ENCODE measurements at places on chromosomes 7 and 10. TPM values are rescaled to one million over a fixed set of nuclear protein-coding genes. Genes with fewer than 3 reads are reported as not detected.
A peak's percentile ranks its signal among the peaks of the same experiment; 100 is the strongest.

DNA sequence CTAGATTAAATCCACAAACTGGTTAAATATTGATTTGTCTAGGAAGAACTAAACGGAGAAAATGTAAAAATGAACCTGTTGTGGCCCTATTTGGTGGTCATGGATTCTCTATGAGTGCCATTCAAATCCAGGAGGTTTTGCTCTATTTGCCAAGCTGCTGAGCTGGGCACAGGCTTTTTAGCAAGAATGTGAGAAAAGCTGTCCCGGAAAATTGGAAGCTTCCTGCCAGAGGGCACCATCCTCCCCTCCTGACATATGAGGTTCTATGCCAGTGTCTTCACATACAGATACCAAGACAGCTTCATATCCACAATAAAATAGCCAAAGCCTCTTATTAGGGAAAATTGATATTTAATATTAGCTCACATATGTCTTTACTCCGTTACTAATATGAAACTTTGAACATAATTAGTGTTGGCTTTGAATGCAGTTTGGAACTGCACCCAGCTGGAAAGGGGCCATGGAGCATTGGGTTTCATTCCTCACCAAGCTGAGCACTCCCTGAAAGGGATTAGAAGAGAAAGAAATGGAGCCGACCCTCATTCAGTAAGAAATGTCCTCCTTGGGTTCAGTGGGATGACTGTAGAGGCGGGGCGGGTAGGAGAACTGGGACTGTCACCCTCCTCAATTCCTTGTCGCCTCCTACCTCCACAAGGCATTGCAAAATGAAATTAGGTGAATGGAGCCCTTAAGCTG lies 47.8 kb downstream of the NRCAM start:
- no peak for DNase-seq

- peak; percentile 88 for DNase-seq
Measured at GRCh38 chr10:78634835-78635234, 433.9 kb upstream of the ZMIZ1 start.

TMEM273 gene
- not detected for total RNA-seq

MNX1 gene
- not detected for total RNA-seq

HOXA11 gene
- not detected for total RNA-seq

GRCh38 chr7:150957133-150958020 lies 20.7 kb downstream of the KCNH2 start:
- DNase-seq: no peak

TRIM50 gene
- total RNA-seq: not detected

GRCh38 chr7:6398943-6399342 lies 48.8 kb downstream of the DAGLB start:
- peak; percentile 62 for DNase-seq

GJD4 gene
- 0.17 TPM for total RNA-seq

PON3 gene
- under 0.01 TPM for total RNA-seq

- no peak for DNase-seq
Measured at GRCh38 chr10:29240986-29241660, 47.7 kb upstream of the LYZL1 start.

DNA sequence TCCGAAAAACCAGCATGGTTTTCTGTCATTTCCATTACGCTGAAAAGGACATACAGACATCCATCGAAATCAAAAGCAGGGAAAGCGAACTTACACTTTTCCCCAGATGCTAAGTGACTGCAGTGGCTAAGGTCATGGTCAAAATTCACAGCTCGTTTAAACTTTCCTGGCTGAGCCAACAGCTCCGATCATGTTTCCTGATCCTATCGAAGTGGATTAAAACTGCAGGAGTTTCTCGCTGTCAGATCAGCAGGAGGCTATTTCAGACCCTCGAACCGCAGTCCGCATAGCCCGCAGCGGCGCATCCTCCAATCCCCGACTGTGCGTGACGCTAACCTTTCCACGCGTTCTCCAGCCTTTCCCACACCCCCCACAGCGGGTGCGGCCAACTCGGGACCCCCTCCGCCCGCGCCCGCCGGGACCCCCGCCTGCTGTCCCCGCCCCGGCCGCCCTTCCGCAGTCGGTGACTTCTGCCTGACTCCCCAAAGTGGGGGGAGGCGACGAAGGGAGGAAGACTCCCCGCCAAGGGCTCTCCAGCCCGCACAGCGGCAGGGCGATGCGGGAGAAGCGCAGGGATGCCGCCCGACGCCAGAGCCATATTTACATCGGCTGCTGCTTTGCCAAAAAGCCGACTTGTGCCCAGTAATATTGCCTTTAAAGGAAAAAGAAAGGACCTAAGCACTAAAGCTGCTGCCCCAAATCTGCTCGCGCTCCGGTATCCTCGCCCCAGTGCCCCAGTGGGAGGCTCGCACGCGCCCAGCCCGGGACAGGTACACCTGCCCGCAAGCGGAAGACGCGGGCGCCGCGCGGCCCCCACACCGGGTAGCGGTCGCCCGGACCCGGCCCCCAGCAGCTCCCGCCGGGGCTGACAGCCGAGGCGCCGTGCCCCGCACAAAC lies 1.2 kb downstream of the PIP4K2A start:
- peak; percentile 60 for DNase-seq

DNA sequence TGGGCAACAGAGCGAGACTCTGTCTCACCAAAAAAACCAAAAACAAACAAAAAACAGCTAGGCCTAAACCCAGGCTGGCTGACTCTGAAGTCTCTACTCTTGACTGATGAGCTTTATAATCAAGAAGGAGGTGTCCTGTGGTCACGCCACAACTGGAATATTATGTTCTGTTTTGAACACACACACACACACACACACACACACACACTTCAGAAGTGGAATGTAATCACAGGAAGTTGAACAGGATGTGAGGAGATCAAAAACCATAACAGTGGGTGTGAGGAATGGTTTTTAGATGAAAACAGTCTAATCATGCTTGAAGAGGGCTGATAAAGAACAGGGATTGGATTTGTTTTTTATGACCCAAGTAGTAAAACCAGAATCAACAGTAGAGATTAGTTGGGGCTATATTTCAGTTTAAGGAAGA lies 51.1 kb upstream of the IL6 start:
- peak; percentile 48 for DNase-seq

C10orf53 gene
- not detected for total RNA-seq

GPNMB gene
- total RNA-seq: 177 TPM

- DNase-seq: no peak
Measured at GRCh38 chr10:73205890-73206289, 38.0 kb downstream of the FAM149B1 start.

GRCh38 chr7:14389595-14389994 lies 400.1 kb upstream of the ETV1 start:
- no peak for DNase-seq

RHOBTB1 gene
- total RNA-seq: 19.8 TPM

GRCh38 chr10:116866987-116867595 lies 17.8 kb downstream of the ENO4 start:
- DNase-seq: peak; percentile 54

Data from fibroblast of lung (primary cell).